ENCODE measurements at places on chromosomes 1 and 21.

DNA sequence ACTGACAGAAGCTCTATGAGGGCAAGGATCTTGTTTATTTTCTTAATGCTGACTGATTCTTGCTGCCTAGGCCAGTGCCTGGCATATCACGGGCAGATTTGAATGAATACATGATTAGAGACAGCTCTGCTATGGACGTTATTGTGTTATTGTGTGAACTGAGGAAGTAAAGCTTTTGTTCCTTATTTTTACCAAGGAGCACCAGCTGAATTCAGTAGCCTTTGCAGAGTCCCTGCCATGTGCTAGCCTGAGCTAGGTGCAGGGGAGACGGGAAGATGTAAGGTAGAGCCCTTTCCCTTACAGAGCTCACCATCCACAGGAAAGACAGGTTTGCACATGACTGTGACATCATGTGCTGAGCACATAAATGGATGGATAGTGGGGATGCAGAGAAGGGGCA lies 36.0 kb upstream of the SCMH1 start:
- DNase-seq = no peak

GRCh38 chr1:178267646-178268094 lies 173.8 kb downstream of the RASAL2 start:
- DNase-seq = no peak

DNA sequence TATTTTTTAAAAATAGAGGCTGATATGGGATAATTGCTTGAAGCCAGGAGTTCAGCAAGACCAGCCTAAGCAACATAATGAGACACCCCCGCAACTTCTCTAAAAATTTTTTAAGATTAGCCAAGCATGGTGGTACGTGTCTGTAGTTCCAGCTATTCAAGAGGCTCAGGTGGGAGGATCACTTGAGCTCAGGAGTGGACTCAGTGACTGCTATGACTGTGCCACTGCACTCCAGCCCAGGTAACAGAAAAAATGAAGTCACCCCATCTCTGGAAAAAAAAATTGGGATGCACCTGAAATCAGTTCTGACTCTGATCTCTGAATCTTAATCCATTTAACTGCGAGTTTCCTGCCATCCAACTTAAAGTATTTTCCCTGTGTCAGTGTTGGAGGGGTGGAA lies 124.2 kb downstream of the MRPS6 start:
- DNase-seq = no peak

- no peak for DNase-seq
Observed at GRCh38 chr21:17526776-17527175, 13.9 kb downstream of the CXADR start.

GRCh38 chr1:216090556-216090955 lies 332.7 kb downstream of the USH2A start:
- no peak for DNase-seq

GRCh38 chr1:36524359-36525062 lies 41.8 kb upstream of the CSF3R start:
- no peak for DNase-seq

DNA sequence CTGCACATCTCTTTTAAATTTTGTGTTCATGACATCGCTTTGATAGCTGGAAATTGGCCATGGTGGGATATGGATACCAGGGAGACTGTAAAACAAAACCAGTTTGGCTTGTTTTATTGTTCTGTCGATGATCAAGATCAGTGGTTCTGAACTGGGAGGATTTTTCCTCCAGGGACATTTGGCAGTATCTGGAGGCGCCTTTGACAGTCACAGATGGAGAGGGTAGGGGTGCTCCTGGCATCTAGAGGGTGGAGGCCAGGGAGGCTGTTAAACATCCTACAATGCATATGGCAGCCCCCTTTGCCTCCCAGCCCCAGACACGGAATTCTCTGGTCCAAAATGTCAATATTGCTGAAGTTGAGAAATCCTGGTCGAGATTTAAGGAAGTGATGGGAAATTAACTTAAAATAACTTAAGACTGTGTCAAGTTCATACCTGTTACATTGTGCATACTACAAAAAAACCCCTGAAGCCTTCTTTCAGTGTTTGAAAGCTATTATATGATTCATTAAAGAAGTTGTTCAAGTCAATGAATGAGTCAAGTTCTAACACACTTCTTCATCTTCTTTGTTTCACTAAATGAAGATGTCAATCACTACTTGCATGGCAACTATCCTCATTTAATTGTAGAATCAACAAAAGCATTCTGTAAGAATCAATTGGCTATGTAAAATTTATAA lies 150.9 kb downstream of the KCNJ6 start:
- no peak for DNase-seq

- peak; percentile 4 for DNase-seq
Observed at GRCh38 chr1:183023601-183024316, 539 bp downstream of the LAMC1 start.

DNA sequence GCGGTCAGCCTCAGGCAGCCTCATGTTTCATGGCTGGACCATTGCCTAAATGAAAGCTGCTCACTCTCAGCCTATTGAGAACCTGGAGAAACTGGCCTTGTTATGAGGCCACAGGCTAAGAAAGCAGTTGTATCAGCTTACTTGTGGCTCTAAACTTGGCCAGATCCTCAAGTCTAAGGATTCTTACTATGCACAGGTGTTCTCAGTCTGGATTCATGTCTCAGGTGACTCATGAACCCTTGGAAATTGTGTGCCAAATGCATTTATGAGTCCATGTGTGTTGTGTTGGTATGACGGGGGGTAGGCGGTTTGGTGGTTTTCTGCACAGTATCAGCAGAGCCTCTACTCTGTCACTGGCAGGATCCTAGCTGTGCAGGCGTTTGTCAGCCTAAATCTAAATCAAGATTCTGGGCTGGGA lies 90.4 kb downstream of the ROR1 start:
- DNase-seq = no peak

DNA sequence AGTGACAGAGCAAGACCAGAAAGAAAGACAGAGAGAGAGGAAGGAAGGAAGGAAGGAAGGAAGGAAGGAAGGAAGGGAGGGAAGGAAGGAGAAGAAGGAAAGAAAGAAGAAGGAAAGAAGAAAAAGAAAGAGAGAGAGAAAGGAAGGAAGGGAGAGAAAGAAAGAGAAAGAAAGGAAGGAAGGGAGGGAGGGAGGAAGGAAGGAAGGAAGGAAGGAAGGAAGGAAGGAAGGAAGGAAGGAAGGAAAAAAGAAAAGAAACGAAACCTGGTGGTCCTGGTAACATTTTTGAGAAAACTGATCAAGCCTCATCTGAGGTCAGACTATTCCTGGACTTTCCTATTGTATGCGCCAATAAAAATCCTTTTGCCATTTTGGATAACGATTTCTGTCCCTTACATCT lies 8.2 kb upstream of the CTTNBP2NL start:
- no peak for DNase-seq

- DNase-seq = no peak
Observed at GRCh38 chr1:31674626-31675025, 29.2 kb downstream of the COL16A1 start.

- peak; percentile 70 for DNase-seq
Observed at GRCh38 chr1:200802865-200803512, 64.3 kb downstream of the CAMSAP2 start.

- DNase-seq = no peak
Observed at GRCh38 chr1:209414803-209415329, 168.6 kb upstream of the CAMK1G start.

- DNase-seq = peak; percentile 24
Observed at GRCh38 chr1:178725466-178726086, 532 bp downstream of the RALGPS2 start.

GRCh38 chr1:67780637-67781036 lies 52.6 kb downstream of the GNG12 start:
- DNase-seq = no peak

- DNase-seq = no peak
Observed at GRCh38 chr1:84550826-84551225, 23.4 kb downstream of the CTBS start.
